T-cell (primary cell): ENCODE measurements at places on chromosomes 16 and 17. TPM values are rescaled to one million over a fixed set of nuclear protein-coding genes. Genes with fewer than 3 reads are reported as not detected.
A peak's percentile ranks its signal among the peaks of the same experiment; 100 is the strongest.

DNA sequence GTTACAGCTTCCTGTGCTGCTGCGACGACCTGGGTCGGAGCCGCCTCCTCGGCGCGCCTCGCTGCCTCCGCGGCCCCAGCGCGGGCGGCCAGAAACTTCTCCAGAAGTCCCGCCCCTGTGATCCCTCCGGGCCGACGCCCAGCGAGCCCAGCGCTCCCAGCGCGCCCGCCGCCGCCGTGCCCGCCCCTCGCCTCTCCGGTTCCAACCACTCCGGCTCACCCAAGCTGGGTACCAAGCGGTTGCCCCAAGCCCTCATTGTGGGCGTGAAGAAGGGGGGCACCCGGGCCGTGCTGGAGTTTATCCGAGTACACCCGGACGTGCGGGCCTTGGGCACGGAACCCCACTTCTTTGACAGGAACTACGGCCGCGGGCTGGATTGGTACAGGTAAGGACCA is 746 bp downstream of the HS3ST2 start:
- H3K27ac ChIP-seq: no peak overlapping the region
- H3K4me1 ChIP-seq: no peaks in the 10 kb centered on the region
- no peak for DNase-seq
- H3K4me3 ChIP-seq: no peak overlapping the region

Gene SLC47A1
- total RNA-seq: 0.10 TPM

DNA sequence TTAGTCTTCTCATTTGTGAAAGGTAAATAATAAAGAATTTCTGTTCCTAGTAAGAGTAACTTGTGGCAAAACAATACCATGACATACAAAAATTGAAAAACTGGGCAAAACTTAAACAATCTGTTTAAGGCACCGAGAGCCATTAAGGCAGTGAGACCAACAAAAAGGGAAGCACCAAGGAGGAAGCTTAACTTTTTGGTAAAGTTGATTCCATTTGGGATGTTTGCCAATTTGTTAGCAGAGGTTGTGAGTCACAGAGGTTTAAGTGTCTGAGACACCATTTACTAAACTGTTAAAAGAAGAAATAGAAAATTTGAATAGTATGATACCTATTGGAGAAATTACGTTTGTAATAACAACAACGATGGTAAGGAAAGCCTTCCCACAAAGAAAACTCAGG is 4.9 kb downstream of the SLC35G3 start:
- H3K4me3 ChIP-seq: peak overlapping the region; percentile 32
- H3K27me3 ChIP-seq: no peaks in the 10 kb centered on the region
- no peak for DNase-seq
- H3K4me1 ChIP-seq: peaks cover 46% of the 10 kb centered on the region

Gene GTF3C1
- total RNA-seq: 63.2 TPM

- H3K27ac ChIP-seq: no peak overlapping the region
- no peaks in the 10 kb centered on the region for H3K36me3 ChIP-seq
- no peaks in the 10 kb centered on the region for H3K4me1 ChIP-seq
Observed at GRCh38 chr16:73771196-73772064, 525.2 kb upstream of the PSMD7 start.

Gene WBP2
- 143 TPM for total RNA-seq

DNA sequence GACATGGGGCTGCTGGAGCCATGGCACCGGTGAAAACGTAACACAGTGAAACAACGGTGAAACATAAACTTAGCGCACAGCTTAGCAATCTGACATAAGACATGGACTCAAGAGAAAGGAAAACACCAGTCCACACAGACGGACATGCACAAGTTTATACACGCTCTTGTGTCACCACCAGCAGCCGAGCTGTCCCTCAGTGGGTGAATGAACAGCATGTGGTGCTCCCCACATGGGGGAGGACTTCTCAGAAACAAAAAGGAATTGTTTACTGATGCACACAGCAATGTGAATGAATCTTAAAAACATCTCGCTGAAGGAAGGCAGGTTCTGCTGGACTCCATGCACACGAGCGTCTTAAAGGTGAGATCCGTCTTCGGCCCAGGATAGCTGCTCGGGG is 34.2 kb downstream of the KLHDC4 start:
- H3K4me1 ChIP-seq: peaks cover 3% of the 10 kb centered on the region
- H3K27ac ChIP-seq: no peak overlapping the region
- no peak overlapping the region for H3K4me3 ChIP-seq
- H3K36me3 ChIP-seq: peaks cover 51% of the 10 kb centered on the region

Gene KRT14
- not detected for total RNA-seq

- no peaks in the 10 kb centered on the region for H3K4me1 ChIP-seq
- H3K36me3 ChIP-seq: no peaks in the 10 kb centered on the region
- H3K4me3 ChIP-seq: no peak overlapping the region
- peaks cover 59% of the 10 kb centered on the region for H3K27me3 ChIP-seq
Observed at GRCh38 chr17:79626156-79626890, 15.5 kb upstream of the RBFOX3 start.

GRCh38 chr17:75241143-75241430 is 20.3 kb downstream of the GGA3 start:
- H3K27me3 ChIP-seq: no peaks in the 10 kb centered on the region
- no peaks in the 10 kb centered on the region for H3K4me1 ChIP-seq
- peak overlapping the region; percentile 77 for H3K27ac ChIP-seq
- DNase-seq: no peak
- no peak overlapping the region for H3K4me3 ChIP-seq

DNA sequence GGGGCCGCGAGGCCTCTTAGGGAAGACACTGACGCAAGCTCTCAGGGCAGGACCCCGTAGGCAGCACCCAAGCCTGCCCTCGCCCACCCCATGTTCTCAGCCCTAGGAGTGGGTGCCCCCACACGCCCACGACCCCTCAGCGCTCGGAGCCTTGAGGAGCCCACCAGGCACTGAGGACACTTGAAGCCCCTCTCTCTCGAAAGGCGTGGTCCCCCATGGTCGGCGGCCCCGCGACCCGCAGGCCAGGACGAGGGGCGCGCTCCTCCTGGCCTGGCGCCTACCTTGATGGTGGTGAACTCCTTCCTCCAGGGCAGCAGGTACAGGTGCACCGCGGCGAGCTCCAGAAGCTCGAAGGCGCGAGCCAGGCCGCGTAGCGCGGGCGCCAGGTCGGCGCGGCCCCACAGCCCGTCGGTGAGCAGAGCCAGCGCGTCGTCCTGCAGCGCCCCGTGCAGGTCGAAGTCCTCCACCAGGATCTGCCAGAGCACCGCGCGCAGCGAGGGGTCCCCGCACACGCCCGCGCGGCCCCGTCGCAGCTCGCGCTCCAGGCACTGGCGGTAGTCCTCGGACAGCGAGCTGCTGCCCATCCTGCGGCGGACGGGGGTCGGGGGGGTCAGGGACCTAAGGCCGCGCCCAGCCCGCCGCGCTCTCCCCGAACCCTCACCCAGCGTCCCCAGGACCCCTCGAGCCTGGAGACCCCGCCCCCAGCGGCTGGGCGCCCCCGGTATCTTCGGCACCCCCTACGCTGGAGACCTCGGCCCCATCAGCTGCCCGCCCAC is 668 bp downstream of the SPATA2L start:
- H3K36me3 ChIP-seq: peaks cover 4% of the 10 kb centered on the region
- peak; percentile 64 for DNase-seq
- peak overlapping the region; percentile 71 for H3K4me3 ChIP-seq

DNA sequence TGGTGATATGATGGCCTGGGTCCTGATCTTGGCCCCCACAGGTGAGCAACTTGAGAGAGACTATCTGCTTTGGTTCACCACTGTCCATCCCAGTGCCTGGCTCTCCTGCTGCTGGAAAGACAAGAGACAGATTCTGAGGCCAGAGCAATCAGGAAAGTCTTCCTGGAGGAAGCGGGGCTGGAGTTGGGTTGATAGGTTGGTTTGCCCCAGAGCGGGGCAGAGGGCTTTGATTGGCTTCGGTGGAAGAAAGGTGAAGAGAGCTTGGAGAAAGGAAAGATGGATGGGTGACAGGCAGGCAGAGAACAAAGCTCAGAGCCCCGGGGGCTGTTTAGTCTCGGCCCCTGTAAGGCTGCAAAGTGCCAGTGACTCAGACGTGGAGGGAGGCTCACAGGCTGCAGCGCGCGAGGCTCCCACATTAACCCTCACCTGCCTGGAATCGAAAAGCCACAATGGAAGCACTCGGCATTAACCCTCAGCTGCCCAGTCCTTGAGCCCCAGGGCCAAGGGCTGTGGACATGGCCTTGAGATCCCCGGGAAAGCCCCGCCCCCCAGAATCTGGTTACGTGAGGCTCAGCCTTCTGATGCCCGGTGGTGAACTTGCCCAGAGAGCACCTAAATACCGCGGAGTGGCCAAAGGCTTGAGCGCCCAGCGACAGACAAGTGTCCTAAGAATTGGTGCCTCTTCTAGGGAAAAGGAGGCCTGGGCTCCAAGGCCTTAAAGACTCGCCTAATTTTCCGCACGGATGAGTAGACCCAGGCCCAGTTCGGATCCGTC is 996 bp upstream of the CPNE2 start:
- H3K4me3 ChIP-seq: peak overlapping the region; percentile 74
- peaks cover 2% of the 10 kb centered on the region for H3K4me1 ChIP-seq
- peaks cover 28% of the 10 kb centered on the region for H3K27me3 ChIP-seq
- no peaks in the 10 kb centered on the region for H3K36me3 ChIP-seq
- H3K27ac ChIP-seq: no peak overlapping the region

Gene QRICH2
- 4.1 TPM for total RNA-seq

DNA sequence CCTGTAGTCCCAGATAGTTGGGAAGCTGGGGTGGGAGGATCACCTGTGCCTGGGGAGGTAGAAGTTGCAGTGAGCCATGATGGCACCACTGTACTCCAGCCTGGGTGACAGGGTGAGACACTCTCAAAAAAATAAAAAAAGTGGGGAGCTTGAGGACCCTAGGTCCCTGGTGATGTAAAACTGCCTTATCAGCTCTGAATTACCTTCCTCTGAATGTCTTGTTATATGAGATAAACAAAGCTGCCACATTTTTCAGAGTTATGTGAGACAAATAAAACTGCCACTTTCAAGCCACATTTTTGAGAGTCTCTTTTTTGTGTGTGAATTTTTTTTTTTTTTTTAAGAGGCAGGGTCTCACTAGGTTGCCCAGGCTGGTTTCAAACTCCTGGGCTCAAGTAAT is 32.0 kb upstream of the B4GALNT2 start:
- DNase-seq: no peak
- no peak overlapping the region for H3K4me3 ChIP-seq
- no peaks in the 10 kb centered on the region for H3K4me1 ChIP-seq
- peaks cover 1% of the 10 kb centered on the region for H3K27me3 ChIP-seq

DNA sequence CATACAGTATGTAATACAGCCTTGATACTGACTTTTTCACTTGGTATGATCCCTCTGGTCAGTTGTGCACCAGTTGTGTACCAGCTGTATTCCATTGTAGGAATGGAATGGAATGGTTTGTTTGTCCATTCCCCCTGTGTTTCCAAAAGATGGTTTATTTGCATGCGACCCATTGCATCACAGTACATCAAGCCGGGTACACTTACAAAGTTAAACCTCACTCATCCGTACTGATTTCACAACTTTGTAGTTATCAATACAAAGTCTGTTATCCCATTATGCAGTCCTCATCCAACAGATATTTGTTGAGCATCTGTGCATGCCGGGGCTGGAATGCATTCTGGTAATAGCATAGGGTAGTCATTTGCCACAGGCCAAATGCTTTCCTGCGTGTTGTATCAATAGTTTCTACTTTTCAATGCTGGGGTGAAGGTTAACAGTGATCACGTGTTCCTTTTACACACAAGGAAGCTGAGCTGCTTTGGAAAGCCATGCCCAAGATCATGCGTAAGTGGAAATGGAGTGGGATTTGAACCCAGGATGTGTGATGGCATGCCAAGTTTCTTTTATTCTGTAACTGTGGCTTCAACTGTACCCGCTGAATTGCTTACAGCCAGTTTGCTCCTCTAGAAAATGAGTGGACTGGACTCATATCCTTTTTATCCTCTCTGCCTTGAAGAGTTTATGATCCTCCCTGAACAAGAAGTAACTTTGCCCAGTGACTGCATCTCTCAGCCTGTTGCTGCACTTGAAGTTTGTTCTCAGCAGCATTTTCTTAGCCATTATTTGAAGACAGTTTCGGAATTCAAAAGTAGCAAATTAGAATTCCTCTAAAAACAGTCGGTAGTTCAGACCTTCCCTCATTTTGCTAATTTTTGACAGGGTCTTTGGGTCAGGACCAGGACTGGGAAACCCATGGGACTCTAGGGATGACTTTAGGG is 228.5 kb downstream of the CCDC182 start:
- no peaks in the 10 kb centered on the region for H3K36me3 ChIP-seq
- no peak overlapping the region for H3K27ac ChIP-seq
- no peak overlapping the region for H3K4me3 ChIP-seq
- no peak for DNase-seq
- no peaks in the 10 kb centered on the region for H3K27me3 ChIP-seq

GRCh38 chr17:57560319-57560705 is 184.8 kb downstream of the CCDC182 start:
- no peak for DNase-seq
- no peak overlapping the region for H3K27ac ChIP-seq
- no peak overlapping the region for H3K4me3 ChIP-seq
- peaks cover 16% of the 10 kb centered on the region for H3K36me3 ChIP-seq
- no peaks in the 10 kb centered on the region for H3K27me3 ChIP-seq

- DNase-seq: no peak
- H3K36me3 ChIP-seq: peaks cover 18% of the 10 kb centered on the region
- H3K4me1 ChIP-seq: peaks cover 21% of the 10 kb centered on the region
- H3K27me3 ChIP-seq: no peaks in the 10 kb centered on the region
Observed at GRCh38 chr16:4805231-4805630, 2.8 kb upstream of the ROGDI start.

Gene TTLL6
- not detected for total RNA-seq

Gene CEP112
- 4.7 TPM for total RNA-seq

Gene KRTAP4-6
- not detected for total RNA-seq

Gene CMTM4
- total RNA-seq: 1.8 TPM

Gene UNC13D
- total RNA-seq: 183 TPM

Gene SSTR5
- not detected for total RNA-seq

Gene SNTB2
- total RNA-seq: 17.4 TPM

- H3K36me3 ChIP-seq: no peaks in the 10 kb centered on the region
- no peak overlapping the region for H3K4me3 ChIP-seq
- H3K4me1 ChIP-seq: peaks cover 26% of the 10 kb centered on the region
- DNase-seq: no peak
- no peak overlapping the region for H3K27ac ChIP-seq
Observed at GRCh38 chr17:51423421-51424160, 163.2 kb downstream of the UTP18 start.

DNA sequence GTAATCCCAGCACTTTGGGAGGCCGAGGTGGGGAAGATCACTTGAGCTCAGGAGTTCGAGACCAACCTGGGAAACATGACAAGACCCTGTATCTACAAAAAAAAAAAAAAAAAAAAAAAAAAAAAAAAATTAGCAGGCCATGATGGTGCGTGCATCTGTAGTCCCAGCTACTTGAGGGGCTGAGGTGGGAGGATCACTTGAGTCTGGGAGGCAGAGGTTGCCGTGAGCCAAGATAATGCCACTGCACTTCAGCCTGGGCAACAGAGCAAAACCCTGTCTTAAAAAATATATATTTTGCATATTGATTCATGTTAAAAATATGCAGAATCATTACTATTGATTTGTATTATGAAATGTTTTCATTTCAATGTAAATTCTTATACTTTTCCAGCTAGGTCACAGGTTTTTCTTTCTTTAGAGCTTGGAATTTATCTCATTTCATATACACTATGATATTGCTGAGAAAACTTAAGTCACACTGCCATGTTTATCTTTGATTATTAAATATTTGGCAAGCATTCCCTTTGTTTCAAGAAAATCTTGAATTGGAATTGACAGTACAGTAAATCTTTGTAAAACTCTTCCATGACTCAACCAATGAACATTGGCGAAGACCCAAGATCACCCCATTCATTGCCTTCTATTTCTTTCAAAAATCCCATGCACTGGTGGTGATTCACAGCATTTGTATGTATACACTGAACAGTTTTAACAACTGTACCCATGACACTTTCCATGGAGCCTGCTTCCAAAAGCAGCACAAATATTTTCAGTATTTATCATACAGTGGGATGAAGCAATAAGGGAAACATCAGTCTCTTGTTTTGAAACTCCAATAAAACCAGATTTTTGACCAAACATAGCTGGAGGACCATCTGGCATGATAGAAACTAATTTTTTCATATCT is 83.5 kb upstream of the TNRC6A start:
- no peak overlapping the region for H3K4me3 ChIP-seq
- H3K4me1 ChIP-seq: no peaks in the 10 kb centered on the region
- no peak for DNase-seq
- H3K27me3 ChIP-seq: no peaks in the 10 kb centered on the region
